Breast epithelium (tissue), 4 donors: ENCODE measurements at places on chromosomes 13 and 19. TPM values are rescaled to one million over a fixed set of nuclear protein-coding genes. Genes with fewer than 3 reads are reported as not detected.

ADAMTSL5 gene
- 1.3 TPM for total RNA-seq

CEACAM1 gene
- total RNA-seq: 0.64 TPM

TNFSF13B gene
- total RNA-seq: 3.9 TPM

CEACAM7 gene
- 25.2 TPM for total RNA-seq

ADPRHL1 gene
- 1.8 TPM for total RNA-seq

SPRED3 gene
- 0.29 TPM for total RNA-seq

CLC gene
- total RNA-seq: not detected

RGS9BP gene
- total RNA-seq: 0.32 TPM

C2CD4C gene
- 0.29 TPM for total RNA-seq

DNA sequence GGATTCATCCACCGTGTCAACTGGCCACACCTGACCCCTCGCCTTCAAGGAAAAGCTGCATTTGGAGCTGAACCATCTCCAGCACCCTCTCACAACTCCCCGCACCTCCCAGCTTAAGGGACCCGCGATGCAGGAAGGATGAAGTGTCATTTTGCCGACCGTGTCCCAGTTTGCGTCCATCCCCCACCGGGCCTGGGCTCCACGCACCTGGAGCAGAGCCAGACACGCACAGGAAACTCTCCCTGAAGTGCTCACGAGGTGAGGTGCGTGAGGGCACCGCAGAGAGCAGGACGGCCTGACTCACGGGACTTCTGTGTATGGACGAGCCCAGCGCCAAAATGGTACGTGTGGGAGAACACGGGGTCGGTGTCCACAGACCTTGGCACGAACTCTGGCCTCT is 7.2 kb downstream of the SHC2 start:
- DNase-seq: no peak

- no peak for DNase-seq
Measured at GRCh38 chr13:35699825-35700510, 223.5 kb upstream of the MAB21L1 start.

GRCh38 chr19:7242601-7243258 is 51.5 kb downstream of the INSR start:
- DNase-seq: no peak

DNA sequence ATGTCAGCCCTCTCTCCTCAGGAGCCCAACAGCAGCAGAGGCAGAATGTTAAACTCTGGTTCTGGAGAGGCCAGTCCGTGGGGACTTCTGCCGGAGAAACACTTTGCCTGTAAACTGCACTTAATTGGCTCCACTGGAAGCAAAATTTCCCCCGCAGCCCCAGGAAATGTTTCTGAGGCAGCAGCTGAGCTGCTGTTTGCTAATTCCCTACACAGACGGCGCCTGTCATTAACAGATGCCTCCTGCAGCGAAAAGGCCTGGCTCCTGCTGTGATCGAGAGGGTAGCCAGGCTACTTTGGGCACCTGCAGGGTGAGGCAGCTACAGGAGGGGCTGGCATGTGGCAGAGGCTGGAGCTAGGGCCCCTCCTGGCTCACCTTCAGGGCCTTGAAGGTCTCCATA is 5.2 kb upstream of the TM6SF2 start:
- DNase-seq: no peak

DNA sequence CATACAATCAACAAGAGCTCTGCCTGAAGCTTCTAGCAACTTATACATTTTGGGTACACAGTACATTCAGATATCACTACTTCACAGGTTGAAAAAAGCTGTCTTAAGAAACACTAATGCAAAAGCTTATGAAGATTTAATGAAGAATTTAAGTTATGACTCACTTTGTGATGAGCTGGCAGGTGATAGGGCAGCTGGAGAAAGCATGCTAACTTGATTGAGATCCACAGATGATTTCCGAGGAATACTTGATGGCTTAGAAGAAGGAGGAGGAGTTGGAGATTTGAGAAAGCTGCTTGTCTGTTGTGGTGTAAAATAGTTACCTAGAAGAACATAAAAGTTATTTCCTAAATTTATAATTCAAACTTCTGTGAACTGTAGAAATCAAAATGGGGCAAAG is 23.3 kb downstream of the EXOSC8 start:
- DNase-seq: no peak

DNA sequence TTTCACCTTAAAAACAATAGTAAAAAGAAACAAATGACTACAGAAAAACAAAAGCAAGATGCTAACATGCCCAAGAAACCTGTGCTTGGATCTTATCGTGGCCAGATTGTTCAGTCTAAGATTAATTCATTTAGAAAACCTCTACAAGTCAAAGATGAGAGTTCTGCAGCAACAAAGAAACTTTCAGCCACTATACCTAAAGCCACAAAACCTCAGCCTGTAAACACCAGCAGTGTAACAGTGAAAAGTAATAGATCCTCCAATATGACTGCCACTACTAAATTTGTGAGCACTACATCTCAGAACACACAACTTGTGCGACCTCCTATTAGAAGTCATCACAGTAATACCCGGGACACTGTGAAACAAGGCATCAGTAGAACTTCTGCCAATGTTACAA is 6.0 kb downstream of the CKAP2 start:
- DNase-seq: no peak

- no peak for DNase-seq
Measured at GRCh38 chr19:3389876-3390371, 23.5 kb downstream of the NFIC start.

GRCh38 chr13:24887759-24888158 is 123.8 kb downstream of the RNF17 start:
- no peak for DNase-seq

- no peak for DNase-seq
Measured at GRCh38 chr13:38399535-38399934, 49.9 kb downstream of the UFM1 start.

- no peak for DNase-seq
Measured at GRCh38 chr13:44974056-44974793, 15.0 kb downstream of the NUFIP1 start.

GRCh38 chr19:54129617-54129996 is 8.0 kb upstream of the CNOT3 start:
- no peak for DNase-seq

DNA sequence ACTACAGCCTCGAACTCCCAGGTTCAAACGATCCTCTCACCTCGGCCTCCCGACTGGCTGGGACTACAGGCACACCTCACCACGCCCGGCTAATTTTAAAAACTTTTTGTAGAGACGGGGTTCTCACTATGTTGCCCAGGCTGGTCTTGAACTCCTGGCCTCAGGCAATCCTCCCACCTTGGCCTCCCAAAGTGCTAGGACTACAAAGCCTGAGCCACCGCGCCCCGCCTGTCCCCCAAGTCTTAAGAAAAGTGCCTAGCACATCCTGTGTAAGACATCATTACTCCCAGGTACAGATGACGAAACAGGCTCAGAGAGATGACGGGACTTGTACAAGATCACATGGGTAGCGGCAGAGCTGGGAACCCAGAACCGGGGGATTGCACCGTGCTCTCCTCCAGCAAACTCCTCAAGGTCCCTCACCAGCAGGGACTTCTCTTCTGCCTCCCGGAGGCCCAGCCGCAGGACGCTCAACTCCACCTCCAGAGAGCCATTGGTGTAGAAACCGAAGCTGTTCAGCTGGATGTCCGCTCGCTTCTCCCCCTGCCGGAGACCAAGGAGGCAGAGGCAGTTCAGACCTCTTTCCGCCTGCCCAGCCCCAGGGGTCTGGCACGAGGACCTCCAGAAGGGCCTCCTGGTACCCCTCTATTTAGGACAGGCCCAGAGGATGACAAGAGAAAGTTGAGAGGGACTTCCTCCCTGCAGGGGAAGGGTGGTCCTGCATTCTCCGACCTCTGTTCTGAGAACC is 1.0 kb downstream of the GPR108 start:
- DNase-seq: peak; percentile 73

GRCh38 chr19:48616491-48617056 is 1.7 kb upstream of the FAM83E start:
- no peak for DNase-seq

DNA sequence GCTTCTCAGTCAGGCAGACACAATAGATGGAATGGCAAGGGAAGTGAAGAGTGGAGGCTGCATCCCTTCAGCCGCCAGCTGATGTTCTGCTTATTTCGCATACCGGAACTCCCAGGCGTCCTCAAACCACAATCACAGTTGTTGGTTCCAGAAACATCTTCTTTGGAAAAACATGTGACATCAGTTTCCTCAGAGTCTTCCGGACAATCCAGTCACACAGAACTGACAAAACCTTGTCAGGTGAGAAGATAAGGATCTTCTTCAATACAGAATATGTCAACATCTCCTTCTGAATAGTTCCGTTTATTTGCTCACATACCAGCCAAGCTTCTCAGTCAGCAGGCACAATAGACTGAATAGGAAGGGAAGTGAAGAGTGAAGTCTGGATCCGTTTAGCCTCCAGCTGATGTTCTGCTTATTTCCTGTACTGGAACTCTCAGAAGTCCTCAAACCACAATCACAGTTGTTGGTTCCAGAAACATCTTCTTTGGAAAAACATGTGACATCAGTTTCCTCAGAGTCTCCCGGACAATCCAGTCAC is 45.1 kb upstream of the CEACAM21 start:
- DNase-seq: no peak

- DNase-seq: no peak
Measured at GRCh38 chr19:39512988-39513387, 2.0 kb upstream of the SELENOV start.

DNA sequence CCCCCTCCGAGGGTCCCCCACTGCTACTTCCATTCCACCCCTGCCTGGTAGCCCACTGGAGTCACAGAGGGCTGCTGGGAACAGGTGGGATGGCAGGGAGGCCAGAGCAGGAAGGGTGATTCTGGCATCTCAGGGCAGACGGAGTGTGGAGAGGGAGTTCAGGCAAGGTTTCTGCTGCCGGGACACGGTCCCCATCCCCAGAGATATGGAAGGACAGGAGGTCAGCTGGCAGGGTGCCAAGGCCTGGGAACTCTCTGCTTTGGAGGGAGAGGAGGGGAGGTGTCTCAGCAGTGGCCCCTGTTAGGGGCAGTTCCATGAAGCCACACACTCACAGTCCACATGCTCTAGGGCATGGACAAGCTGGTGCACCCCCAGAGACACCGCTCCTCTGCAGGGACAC is 68.1 kb downstream of the CHST8 start:
- peak; percentile 50 for DNase-seq

- DNase-seq: no peak
Measured at GRCh38 chr19:16896146-16897028, 7.6 kb downstream of the F2RL3 start.

DNA sequence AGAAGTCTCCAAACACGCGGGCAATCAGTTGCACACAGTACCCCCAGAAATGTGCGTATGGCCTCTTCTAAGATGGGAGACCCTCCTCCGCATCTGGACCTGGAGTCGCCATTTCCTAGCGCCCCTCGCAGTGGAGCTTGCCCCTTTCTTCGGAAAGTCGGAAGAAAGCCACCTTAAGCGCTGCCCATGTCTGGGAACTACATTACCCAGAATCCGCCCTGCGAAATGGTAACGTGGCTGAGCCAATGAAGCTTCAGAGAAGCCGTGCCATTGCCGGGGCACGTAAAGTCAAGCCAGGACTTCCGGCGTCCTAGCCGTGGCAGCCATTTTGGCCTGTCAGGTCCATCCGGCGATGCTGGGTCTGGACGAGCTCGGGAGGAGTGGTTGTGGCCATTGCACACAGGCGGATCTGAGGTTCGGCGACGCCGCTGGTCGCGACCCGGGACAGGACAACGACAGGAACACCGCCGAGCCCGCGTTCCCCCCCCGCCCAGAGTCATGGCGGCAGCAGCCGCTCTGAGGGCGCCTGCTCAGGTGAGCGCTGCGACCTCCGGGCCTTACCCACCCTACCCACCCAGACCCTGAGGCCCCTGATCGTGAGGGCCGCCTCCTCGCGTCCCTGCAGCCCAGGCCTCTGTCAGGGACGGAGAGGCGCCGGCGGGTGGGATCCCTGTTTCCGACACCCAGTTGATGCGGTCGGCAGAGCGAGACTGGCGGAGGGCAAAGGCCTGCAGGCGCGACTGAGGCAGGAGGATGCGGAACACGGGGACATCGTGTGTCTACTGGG is at the start of gene ZNF586:
TSS of gene ZNF586 (plus strand) at position 332 of the 787 bp plus-strand sequence. CDS start at position 499, 167 bp downstream.
- peak; percentile 87 for DNase-seq

DNA sequence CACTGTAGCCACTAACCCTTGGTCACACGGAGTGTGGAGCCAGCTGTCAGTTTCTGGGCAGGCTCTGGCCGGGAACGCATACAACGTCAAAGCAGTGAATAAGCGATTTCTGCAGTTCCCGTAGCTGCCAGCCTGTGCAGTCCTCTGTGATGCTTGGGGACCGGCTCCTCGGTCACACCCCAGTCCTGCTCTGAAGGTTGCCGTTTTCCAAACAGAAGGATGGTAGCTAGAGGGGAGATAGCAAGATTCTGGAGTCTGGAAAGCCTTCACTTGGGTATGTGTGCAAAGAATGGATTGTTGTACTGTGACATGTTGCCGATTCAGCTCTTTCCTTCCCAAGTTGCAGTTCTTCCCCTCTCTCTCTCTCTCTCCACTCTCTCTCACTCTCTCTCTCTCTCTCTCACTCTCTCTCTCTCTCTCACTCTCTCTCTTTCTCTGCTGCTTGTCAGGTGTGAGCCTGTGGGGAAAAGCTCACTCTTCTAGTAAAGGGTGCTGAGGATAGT is 38.7 kb upstream of the C1QTNF9 start:
- no peak for DNase-seq

GRCh38 chr19:30888937-30889336 is 460.3 kb downstream of the TSHZ3 start:
- DNase-seq: no peak

- no peak for DNase-seq
Measured at GRCh38 chr19:56098731-56099568, 22.1 kb downstream of the ZNF787 start.

DNA sequence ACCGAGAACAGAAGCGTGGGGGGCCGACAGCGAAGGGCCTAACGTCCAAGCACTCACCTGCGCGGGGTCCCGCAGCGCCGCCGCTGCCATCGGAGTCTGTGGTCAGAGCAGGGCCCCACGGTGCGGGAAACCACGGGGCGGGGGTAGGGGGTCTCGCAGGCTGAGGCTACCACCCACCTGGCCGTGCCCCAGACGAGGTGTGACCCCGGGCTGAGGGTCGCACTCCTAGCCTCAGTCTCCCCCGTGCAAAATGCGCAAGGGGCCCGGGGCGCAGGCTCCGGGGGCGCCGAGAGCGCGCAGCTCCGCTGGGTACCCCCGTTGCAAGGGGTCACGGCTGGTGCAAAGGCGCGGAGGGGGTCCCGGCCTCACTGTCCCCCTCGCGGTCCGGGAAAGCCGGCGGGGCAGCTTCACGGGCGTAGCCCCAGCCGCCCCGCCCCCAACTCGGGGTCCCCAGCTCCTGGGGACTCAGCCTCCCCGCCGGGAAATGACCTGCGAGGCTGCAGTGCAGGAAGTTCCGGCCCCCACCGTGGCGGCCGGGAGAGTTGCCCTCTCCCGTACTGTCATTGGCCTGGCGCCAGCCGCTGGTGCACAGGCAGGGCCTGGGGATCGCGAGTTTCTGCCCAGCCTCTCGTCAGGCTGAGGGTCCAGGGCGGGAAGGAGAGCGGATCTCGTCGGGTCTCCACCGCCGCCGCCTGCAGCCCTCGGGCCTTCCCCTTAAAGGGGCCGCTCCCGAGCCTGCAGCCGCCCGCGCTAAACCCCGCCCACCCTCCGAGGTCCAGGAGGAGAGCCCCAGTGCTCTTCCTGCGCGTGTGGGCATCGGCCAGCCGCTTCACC is at the start of gene ZNF792:
TSS of gene ZNF792 (minus strand) at position 657 of the 834 bp plus-strand sequence. CDS start at position 90, 567 bp downstream.
- peak; percentile 59 for DNase-seq
